Sigmoid colon (tissue), 7 donors: ENCODE measurements at places on chromosomes 11 and 22. TPM values are rescaled to one million over a fixed set of nuclear protein-coding genes. Genes with fewer than 3 reads are reported as not detected.
A peak's percentile ranks its signal among the peaks of the same experiment; 100 is the strongest.

- H3K36me3 ChIP-seq: no peaks in the 10 kb centered on the region
- H3K4me1 ChIP-seq: peaks cover 7% of the 10 kb centered on the region
- H3K27ac ChIP-seq: peak overlapping the region; percentile 79
- H3K27me3 ChIP-seq: no peaks in the 10 kb centered on the region
- DNase-seq: no peak
These were observed 611 bp upstream of the USP2 start for GRCh38 chr11:119382101-119382500.

DNA sequence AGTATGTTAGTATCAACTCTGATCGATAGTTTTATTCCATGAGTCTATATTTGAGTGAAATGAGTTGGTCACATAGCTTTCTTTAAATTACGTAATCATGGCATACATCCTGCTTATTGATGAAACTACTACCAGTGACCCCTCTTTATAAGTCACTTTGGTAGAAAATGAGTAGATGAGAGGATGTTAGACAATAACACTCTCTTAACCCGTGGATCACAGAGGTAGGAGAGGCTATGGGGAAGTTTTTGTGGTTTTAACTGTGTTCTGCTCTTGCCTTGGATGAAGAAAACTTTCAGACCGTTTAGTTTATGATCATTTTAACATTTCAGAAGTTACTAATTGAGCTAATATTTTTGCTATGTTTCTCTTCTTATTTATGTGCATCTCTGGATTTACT, 34.0 kb downstream of the TBCEL start:
- DNase-seq: no peak
- H3K27me3 ChIP-seq: no peaks in the 10 kb centered on the region
- H3K36me3 ChIP-seq: peaks cover 97% of the 10 kb centered on the region
- no peak overlapping the region for H3K4me3 ChIP-seq
- no peak overlapping the region for H3K27ac ChIP-seq

DNA sequence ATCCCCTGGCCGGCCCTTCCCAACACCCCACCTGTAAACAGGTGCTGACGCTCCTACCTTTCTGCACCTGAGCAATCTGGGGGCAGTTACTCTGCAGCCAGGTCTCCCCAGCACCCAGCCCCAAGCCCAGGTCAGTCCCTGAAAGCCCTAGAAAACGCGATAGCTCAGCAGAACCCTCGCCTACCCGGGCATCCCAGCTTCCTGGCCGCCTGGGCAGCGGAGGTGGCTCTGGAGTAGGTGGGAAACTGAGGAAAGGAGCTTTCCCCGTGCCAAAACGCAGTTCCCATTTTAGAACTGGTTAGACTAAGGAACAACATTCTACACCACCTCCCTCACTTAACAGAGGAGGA, 445 bp downstream of the SYTL2 start:
- H3K27me3 ChIP-seq: no peaks in the 10 kb centered on the region
- H3K36me3 ChIP-seq: no peaks in the 10 kb centered on the region
- no peak for DNase-seq
- no peak overlapping the region for H3K27ac ChIP-seq
- peaks cover 8% of the 10 kb centered on the region for H3K4me1 ChIP-seq

DNA sequence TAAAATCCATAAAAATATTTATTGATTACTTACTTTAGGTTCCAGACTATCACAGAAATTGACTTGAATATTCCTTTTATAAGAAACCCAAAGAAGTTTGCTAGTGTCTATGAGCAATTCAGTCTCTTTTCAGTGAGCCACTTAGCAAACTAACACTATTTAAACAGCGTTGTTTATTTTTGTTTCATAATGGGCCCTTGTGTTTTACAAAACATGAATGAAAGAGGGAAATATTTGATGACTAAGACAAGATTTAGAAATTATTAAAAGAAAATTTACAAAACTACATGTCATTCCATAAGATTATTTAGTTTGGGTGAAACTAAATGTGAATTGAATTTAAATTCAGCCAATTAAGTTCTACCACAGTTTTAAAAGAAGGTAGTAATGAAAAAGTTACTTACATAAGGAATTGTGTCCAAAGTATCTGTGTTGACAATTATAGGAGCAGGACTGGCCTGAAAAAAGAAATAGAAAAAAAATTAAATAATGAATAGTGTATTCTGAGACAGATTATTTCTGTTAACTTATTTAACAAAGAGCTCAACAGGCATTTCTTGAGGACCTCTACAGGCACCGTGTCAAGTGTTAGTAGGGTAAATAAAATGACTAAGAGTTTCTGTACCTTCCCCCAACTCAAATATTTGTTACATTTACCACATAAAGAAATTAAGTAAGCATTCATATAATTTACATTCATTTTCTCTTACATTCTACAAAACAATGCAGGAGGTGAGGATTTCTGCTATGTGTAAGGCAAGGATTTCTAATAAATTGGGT, 964.9 kb upstream of the CCDC90B start:
- no peak overlapping the region for H3K27ac ChIP-seq
- H3K4me3 ChIP-seq: no peak overlapping the region
- no peak for DNase-seq
- no peaks in the 10 kb centered on the region for H3K27me3 ChIP-seq

DNA sequence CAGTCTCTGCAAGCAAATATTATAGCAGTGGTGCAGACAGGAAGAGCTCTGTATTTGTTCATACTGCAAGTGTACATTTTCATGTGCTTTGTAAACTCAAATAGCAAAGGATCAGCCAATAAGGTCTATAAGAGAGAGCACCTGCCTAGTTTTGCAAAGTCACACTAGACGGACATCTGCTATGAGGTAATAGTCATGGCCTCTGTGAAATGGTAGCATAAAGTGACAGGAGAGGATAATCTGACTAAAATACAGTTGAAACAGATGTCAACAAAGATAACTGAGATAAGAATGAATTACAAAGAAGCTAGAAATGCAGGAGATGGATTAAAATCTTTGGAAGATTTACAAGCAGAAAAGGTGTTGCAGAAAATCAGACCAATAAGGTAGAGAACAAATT, 70.6 kb upstream of the SPON1 start:
- H3K27ac ChIP-seq: no peak overlapping the region
- H3K4me3 ChIP-seq: no peak overlapping the region
- no peak for DNase-seq
- H3K4me1 ChIP-seq: no peaks in the 10 kb centered on the region
- no peaks in the 10 kb centered on the region for H3K36me3 ChIP-seq

DNA sequence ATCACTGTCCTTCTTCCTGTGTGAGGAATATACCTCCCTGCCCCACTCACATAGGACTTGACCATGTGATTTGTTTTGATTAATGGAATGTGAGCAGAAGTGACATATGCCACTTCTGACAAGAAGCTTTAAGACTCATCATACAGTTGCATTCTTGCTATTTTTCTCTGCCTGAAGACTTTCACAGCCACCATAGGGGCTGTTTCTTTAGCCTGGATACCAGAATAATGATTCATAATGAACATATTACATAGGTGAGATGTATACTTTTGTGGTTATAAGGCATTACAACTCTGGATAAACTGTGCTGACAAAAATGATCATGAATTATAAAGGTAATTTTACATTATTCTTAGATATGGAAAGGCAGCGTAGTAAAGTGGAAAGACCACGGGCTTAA, 798.0 kb downstream of the DLG2 start:
- H3K27ac ChIP-seq: no peak overlapping the region
- H3K27me3 ChIP-seq: no peaks in the 10 kb centered on the region
- no peaks in the 10 kb centered on the region for H3K4me1 ChIP-seq
- H3K36me3 ChIP-seq: no peaks in the 10 kb centered on the region
- H3K4me3 ChIP-seq: no peak overlapping the region

DNA sequence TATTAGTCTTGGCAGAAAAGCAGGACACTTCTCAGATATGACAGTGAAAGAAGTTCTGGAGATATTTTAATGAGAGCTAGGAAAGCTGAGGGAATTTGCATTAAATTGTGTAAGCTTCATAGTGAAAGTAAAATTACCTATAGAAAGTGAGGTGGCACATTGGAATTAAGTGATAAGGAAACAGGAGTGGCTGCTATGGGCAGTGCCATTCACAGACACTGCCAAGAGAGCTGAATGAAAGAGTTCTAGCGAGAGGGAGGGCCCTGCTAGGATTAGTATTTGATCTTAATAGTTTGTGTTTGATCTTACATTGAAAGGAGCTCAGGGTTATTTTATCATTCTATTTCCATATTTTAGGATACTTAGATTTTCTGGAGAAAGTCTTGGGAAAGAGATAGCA, 351.9 kb downstream of the DDX10 start:
- no peak overlapping the region for H3K27ac ChIP-seq
- H3K27me3 ChIP-seq: no peaks in the 10 kb centered on the region
- H3K4me1 ChIP-seq: no peaks in the 10 kb centered on the region
- DNase-seq: no peak
- H3K36me3 ChIP-seq: no peaks in the 10 kb centered on the region

GRCh38 chr11:93524173-93524536, 19.0 kb downstream of the SMCO4 start:
- H3K27me3 ChIP-seq: no peaks in the 10 kb centered on the region
- H3K4me1 ChIP-seq: peaks cover 19% of the 10 kb centered on the region
- H3K36me3 ChIP-seq: no peaks in the 10 kb centered on the region
- no peak for DNase-seq
- no peak overlapping the region for H3K4me3 ChIP-seq

- no peak overlapping the region for H3K27ac ChIP-seq
- no peak for DNase-seq
- H3K4me3 ChIP-seq: no peak overlapping the region
- H3K27me3 ChIP-seq: no peaks in the 10 kb centered on the region
- H3K36me3 ChIP-seq: no peaks in the 10 kb centered on the region
- no peaks in the 10 kb centered on the region for H3K4me1 ChIP-seq
These were observed 952.5 kb upstream of the FAT3 start for GRCh38 chr11:91272089-91272488.

DNA sequence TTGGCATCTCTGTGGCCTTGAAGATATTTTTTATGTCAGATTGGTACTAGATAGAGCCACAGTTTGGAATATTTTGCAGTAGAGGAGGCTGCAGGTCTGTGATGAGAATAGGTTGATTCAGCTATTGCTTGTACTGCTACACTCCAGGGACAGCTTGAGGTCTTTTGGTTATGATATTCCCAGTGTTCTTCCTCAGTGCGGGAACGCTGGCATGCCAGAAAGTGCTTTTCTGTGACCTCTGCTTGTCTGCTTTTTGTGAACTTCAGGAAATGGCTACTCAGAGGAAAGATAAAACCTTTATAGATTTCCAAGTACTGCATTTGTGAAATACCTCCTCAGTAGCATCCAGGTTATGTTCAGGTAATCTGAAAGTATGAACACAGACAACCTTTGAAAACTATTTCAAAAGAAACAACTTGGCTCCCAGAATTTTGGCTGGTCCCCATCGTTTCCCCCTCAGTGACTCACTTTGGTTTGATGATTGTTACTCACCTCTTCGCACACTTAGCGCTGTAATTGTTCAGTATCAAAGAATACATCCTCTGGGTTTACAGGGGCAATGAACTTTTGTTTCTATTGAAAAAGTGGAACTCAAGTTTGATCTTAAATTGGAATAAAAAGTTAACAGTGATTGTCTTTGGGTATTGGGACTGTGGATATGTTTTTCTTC, 191.4 kb downstream of the HIPK3 start:
- H3K4me3 ChIP-seq: no peak overlapping the region
- H3K27ac ChIP-seq: no peak overlapping the region
- DNase-seq: no peak
- H3K4me1 ChIP-seq: no peaks in the 10 kb centered on the region
- H3K27me3 ChIP-seq: no peaks in the 10 kb centered on the region

GRCh38 chr22:27581688-27582087, 219.9 kb downstream of the MN1 start:
- H3K4me1 ChIP-seq: no peaks in the 10 kb centered on the region
- H3K4me3 ChIP-seq: no peak overlapping the region
- no peaks in the 10 kb centered on the region for H3K36me3 ChIP-seq
- peak; percentile 95 for DNase-seq

- H3K27me3 ChIP-seq: peaks cover 2% of the 10 kb centered on the region
- H3K36me3 ChIP-seq: no peaks in the 10 kb centered on the region
- H3K4me3 ChIP-seq: no peak overlapping the region
- no peak overlapping the region for H3K27ac ChIP-seq
- peaks cover 14% of the 10 kb centered on the region for H3K4me1 ChIP-seq
These were observed 30.1 kb upstream of the MPPED1 start for GRCh38 chr22:43381693-43382092.

GRCh38 chr11:95147364-95147905, 57.8 kb downstream of the ENDOD1 start:
- no peak overlapping the region for H3K4me3 ChIP-seq
- H3K36me3 ChIP-seq: no peaks in the 10 kb centered on the region
- H3K27ac ChIP-seq: peak overlapping the region; percentile 19
- no peaks in the 10 kb centered on the region for H3K27me3 ChIP-seq
- peaks cover 15% of the 10 kb centered on the region for H3K4me1 ChIP-seq

DNA sequence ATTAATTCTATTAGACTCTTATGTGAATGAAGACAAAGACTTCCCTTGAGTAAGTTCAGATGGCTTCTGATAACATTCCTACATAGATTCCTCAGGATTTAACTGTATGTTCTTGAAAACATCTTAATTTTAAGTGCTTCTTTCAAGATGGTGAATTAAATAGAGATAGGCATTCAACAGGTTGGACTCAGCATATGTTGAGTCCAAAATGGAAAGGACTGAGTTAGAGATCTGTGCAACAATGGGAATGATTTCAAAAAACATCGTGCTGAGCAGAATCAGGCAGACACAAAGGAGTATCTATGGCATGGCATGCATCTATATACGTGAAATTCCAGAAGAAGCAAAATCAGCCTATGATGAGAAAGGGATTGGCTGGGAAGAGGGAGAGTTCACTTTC, 36.2 kb downstream of the ZNF195 start:
- no peak overlapping the region for H3K4me3 ChIP-seq
- no peaks in the 10 kb centered on the region for H3K36me3 ChIP-seq
- H3K27me3 ChIP-seq: peaks cover 3% of the 10 kb centered on the region
- no peak overlapping the region for H3K27ac ChIP-seq
- no peak for DNase-seq

DNA sequence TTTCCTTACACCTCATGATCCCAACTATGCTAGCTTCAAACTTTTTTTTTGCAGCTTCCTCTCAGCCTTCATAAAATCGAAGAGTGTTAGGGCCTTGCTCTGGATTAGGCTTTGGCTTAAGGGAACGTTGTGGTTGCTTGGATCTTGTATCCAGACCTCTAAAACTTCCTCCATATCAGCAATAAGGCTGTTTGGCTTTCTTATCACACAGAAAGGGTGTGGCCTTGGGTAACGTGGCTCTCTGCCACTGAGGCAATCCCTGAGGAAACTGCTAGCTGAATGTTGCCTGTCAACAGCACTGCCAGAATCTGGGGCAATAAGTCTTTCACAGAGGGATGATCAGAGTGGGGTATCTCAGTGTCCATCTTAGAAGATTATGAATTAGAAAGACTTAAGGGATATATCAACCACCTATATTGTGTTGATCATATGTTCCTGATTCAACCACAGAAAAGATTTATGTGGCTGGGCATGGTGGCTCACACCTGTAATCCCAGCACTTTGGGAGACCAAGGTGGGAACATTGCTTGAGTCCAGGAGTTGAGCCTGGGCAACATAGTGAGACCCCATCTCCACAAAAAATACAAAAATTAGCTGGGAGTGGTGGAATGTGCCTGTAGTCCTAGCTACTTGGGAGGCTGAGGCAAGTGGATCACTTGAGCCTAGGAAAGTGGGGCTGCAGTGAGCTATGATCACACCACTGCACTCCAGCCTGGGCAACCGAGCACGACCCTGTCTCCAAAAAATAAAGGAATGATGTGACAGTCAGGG, 12.5 kb upstream of the CUL5 start:
- no peaks in the 10 kb centered on the region for H3K4me1 ChIP-seq
- H3K27ac ChIP-seq: no peak overlapping the region
- no peaks in the 10 kb centered on the region for H3K27me3 ChIP-seq
- H3K36me3 ChIP-seq: no peaks in the 10 kb centered on the region

Gene TSGA10IP
- polyA plus RNA-seq: not detected

Gene TBX10
- polyA plus RNA-seq: 60.6 TPM

Gene MRTFA
- polyA plus RNA-seq: 10.9 TPM

Gene MRGPRF
- 1.8 TPM for polyA plus RNA-seq

Gene LRRC75B
- polyA plus RNA-seq: 14.4 TPM

Gene KRTAP5-10
- polyA plus RNA-seq: 0.17 TPM

Gene TRIM21
- 16.2 TPM for polyA plus RNA-seq

Gene NLRP6
- polyA plus RNA-seq: 3.3 TPM
